Activated CD8-positive, alpha-beta memory T cell treated with anti-CD3 and anti-CD28 coated beads for 24 hours (primary cell): ENCODE measurements at places on chromosomes 12 and 14.

DNA sequence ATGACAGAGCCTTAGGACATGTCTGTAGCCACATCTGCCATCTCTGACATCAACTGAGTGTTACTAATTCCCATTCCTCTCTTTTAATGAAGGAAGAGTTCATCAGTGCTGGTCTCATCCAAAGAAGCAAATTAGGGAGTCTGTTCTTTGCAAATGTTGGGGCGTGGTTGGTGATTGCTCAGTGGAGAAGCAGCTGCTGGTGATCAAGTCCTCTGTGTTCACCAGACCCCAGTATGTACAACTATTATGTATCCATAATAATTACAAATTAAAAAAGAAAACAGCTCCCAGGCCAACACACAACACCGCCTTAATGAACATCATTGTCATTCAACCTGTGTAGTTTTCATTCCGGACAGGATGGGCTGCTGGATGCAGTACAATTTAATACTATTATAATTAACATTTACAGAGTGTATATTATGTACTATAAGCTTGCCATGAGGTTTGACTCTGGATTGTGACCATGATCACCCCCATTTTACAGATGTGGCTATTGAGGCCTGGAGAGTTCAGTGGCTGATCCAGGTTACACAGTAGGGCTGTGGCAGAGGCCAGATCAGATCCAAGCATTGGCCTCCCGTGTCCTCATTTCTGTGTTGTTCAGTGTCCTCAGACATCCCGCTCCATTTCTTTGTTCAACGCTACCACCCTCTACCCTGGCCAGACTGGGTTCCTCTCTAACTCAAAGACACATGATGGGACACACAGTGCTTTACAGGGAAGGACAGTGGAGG lies 179.0 kb downstream of the CHST11 start:
- DNase-seq = no peak

DNA sequence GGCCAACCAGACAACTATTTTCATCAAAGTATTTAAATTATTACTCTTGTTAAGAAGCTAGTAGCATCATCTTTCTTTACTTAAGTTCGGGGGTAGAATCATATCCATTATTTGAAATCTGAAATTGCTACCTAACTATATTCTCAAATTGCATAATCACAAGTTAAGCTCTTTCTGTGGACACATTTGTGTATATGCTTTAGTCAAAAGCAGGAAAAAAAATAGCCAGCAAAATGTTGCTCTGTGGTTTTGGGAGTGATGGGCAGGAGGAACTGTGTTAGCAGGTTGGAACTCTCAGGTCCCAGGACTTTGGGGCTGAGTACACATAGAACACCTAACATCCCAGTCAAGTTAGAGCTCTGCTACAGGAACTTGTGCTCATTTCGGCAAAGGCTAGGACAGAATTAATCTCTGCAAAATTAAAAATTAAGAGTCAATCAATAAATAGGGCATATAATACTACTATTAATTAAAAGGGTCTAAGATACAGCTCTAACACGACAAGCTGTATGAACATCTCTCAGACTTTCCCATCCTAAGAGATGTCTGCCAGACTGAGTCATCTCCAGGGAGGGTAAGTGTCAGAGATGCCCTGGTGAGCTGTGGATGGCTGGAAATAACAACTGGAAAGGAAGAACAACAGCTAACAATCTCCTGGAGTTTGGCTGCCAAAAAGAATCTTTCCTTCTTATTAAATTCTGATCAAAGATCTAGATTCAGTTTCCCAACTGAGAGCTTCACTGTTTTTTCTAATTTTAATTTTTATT lies 203.5 kb upstream of the GZMB start:
- no peak for DNase-seq

DNA sequence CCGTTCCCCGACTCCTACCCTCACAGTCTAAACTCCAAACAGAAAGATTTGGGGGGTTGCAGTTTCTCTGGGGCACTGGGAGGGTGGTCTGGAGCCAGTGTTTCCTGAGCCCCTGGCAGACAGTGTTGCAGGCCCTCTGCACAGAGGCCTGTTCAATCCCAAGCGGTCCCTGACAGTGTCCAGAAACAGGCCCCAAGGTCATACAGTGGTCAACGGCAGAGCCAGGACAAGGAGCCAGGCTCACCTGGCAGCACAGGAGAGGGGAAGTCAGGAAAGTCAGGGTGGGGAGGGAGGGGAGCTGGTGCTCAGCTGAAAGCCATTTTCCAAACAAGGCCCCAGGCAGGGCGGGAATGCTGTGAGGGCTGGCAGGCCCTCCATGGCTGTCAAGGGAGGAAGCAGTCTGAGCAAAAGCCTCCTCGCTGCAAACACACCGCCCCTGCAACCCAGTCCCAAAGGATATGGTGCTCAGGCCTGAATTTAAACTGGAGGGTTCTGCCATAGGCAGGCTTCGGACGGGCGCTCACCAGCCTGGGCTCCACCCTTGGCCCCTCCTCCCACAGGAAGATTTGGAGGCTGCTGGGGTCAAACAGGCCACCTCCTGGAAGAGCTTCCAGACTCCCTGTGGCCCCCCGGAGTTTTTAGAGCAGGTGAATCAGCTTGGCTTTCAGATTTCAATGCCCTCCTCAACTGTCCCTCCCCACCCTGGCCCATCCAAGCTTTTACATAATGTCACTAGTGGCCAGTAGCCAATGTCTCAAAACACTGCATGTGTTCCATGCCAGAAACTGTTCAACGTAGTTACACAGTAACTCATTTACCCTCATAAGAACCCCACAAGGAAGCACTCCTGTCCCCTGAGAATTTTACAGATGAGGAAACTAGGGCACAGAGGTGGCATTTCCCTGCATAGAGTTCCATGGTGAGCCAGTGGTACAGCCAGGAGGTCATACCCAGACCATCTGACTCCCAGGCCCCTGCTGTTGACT lies 41.5 kb downstream of the CHGA start:
- no peak for DNase-seq

GRCh38 chr14:65370801-65371248 lies 41.7 kb upstream of the FUT8 start:
- no peak for DNase-seq

- DNase-seq = no peak
These were observed 22.2 kb upstream of the PLEKHG3 start for GRCh38 chr14:64681796-64682710.

- DNase-seq = peak; percentile 77
These were observed 21.6 kb downstream of the NCOR2 start for GRCh38 chr12:124545508-124546418.
